ENCODE measurements at places on chromosomes 7 and 10.

GRCh38 chr10:122487174-122487765, 25.9 kb downstream of the HTRA1 start:
- peak; percentile 14 for DNase-seq

DNA sequence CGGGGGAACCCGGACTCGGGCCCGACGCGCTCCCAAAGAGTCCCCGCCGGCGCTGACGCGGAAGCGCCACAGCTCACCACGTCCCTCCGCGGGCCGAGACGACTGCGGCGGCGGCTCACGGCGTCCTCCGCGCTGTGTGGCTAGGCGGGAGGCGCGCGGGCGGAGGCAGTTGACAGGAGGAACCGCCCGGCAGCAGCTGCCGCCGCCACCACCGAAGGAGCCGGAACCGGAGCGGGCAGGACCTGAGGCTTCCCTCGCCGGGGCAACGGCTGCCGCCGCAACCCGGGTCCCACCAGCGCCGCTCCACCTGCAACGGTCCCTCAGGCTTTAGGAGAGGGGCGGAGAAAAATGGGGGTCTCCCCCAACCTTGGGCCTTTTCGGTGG, 334 bp downstream of the ZNF800 start:
- peak; percentile 41 for DNase-seq

- peak; percentile 21 for DNase-seq
Observed at GRCh38 chr7:47095946-47096345, 486.0 kb downstream of the TNS3 start.

DNA sequence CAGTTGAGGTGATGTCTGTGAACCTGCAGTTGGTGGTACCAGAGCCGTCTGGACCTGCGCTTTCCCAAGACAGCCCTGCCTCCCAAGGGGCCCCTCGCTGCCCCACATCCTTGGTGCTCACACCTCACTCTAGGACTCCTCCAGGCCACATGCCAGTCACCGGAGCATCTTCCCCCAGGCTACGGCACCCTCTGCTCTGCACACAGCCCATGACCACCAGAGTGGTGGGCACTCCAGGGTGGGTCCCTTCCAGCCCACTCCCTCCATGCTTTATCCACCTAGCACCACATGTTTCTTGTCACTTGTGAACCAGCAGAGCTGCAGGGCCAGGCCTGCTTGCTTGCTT, 183.7 kb upstream of the SH2B2 start:
- DNase-seq = no peak

DNA sequence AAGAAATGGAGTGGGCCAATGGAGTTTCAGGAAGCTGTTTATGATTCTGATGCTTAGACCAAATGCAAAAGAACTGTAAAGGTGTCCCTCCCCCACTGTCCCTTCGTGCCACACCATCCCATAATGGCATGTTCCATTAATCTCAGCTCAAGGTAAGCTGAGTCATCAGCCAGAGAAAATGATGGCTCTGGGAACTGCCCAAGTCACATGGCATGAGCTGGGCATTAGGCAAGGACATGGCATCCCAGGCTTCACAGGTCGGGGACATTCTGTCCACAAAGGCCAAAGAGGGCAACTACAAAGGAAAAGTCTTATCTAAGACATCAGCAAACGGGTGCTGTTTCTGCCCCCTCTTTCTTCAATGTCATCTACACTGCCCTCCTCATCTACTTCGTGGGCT, 44.9 kb downstream of the DLG5 start:
- no peak for DNase-seq

GRCh38 chr10:89032141-89032891, 41.7 kb downstream of the FAS start:
- DNase-seq = peak; percentile 42

DNA sequence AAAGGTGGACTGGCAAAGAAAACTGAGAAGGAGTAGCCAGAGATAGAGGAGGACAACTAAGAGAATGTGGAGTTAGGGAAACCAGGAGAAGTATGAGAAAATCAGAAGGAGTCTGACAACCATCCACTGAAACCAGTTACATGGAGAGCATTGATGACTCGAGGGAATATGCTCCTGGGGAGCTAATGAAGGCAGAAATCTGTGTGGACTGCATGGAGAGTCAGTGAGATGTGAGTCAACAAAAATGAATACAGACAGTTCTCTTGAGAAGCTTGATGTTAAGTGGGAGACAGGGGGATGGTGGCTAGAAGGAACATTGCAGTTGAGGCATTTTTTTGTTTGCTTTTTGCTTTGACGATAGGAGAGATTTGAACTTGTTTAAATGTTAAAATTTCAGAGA, 34.3 kb upstream of the ZNF32 start:
- peak; percentile 63 for DNase-seq

- DNase-seq = no peak
Observed at GRCh38 chr7:130875901-130876300, 141.9 kb upstream of the KLF14 start.

- no peak for DNase-seq
Observed at GRCh38 chr7:140231771-140232491, 55.1 kb upstream of the KDM7A start.

DNA sequence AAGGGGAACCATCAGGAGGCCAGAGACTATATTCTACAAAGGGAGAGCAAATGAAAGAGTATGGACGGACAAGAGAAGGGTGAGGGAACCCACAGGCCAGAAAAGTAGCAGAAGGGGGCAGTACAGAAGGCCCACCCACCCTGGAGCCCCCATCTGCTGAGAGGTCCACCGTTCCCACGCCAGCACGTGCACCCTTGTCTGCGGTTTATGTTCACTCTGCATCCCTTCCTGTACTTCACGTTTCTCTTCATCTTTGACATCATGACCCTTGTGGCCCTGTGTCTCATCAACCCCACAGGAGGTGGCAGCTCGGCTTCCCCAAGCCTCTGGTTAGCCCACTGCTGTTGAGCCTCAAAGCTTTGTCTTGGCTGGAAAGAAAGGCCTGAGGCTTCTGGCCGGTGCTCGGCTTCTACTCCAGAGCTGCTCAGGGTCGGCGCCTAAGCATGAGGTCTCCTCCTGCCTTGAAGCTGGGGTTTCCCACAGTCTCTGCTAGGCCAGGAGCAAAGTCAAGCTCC, 138.0 kb downstream of the DLG5 start:
- DNase-seq = no peak

GRCh38 chr7:11161499-11161898, 187.8 kb downstream of the PHF14 start:
- DNase-seq = no peak

- DNase-seq = peak; percentile 67
Observed at GRCh38 chr7:87474533-87475358, 734 bp downstream of the ABCB4 start.

GRCh38 chr7:28166982-28167715, 13.4 kb downstream of the JAZF1 start:
- no peak for DNase-seq

GRCh38 chr10:49600781-49601400, 9.2 kb upstream of the SLC18A3 start:
- no peak for DNase-seq

DNA sequence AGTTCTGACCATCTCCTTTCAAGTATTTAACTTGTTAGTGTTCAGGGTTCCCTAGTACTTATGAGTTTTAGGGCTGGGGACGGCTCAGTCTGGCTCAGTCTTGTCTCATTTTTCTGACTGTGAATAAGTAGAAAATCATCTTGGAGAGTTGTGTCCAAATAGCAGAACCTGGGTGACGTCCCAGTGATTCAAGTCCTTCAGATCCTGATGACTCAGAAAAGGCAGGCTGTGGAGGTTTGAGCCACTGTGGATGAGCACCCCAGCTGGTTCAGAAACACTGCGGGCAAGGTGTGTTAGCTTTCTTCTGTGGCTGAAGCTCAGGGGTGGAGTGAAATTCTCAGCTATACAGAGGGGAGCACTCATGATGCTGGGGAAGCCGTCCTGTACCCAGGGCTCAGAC, 154.4 kb upstream of the NPY start:
- peak; percentile 37 for DNase-seq

GRCh38 chr10:22765660-22766547, 51.5 kb upstream of the PIP4K2A start:
- DNase-seq = no peak

GRCh38 chr7:17307969-17308648, 9.7 kb downstream of the AHR start:
- no peak for DNase-seq

- DNase-seq = no peak
Observed at GRCh38 chr7:20183086-20183485, 34.1 kb downstream of the MACC1 start.

- no peak for DNase-seq
Observed at GRCh38 chr7:95977994-95978393, 205.6 kb downstream of the DYNC1I1 start.

DNA sequence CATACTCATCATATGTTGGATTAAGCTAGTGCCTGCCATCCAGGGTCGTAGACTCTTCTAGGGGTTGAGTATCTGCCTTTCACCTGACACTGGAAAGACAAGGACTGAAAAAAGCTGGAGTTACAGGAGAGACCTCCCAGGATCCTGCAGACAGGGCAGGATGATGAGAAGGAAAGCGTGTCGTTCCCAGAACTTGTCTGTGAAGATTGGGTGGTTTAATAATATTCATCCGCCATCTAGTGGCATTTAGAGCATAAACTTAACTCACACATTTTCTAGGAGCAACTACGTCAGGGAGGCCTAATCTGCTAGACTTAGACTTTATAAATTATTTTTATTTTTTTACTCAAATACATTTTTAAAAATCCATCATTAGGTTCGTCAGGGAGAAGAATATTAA, 59.6 kb downstream of the ADRB1 start:
- peak; percentile 75 for DNase-seq

- no peak for DNase-seq
Observed at GRCh38 chr7:99325001-99325493, 651 bp upstream of the ARPC1A start.

DNA sequence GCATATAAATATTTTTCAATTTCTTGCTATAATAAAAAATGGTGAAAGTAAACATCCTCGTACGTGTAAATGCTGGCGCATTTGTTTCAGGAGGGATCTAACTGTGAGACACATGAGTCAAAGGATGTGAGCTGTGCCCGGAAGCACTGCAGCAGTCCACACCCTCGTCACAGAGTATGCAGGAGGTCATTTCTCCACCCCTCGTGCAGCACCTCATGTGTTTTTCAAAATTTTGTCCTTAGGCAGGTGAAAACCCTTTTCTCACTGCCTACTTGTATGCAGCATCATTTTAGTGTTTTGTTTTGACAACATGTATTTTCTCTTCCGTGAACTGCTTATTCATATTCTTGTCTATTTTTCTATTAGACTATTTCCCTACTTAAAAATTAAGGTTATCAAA, 162.7 kb downstream of the AVL9 start:
- no peak for DNase-seq

- DNase-seq = no peak
Observed at GRCh38 chr10:48767373-48768143, 82.9 kb downstream of the WDFY4 start.

- DNase-seq = no peak
Observed at GRCh38 chr7:38682606-38683005, 51.4 kb upstream of the AMPH start.

DNA sequence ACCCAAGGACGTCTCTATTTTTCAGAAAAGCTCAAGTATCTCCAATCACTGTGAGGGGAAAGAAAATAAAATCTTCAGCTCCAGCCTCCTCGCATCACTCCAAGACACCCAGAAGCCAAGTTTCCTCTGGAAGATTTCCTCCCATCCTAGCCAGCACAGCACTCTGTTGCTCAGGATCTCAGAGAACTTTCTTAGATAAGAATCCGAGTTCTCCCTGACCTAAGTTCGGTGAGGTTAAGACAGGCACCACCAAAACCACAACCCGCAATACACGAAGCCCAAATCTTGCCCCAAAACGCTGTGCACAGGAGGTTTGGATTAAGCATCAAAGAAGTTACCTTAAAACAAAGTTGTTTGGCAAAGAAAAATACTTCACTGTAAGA, 4.2 kb downstream of the FAM53B start:
- no peak for DNase-seq

DNA sequence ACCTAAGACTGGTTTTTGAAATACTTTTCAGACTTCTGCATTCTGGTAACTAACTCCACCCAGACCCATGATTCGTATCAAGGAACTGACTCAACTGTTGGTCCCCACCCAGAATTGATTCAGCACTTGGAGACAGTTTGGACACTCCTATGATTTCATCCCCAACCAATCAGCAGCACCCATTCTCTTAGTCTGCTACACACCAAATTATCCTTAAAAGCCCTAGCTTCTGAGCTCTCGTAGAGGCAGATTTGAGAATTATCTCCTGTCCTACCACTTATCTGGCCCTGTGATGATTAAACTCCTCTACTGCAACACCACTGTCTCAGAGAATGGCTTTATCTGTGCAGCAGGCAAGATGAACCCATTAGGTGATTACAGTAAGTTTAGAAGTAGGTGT, 7.7 kb upstream of the GSTO1 start:
- peak; percentile 34 for DNase-seq
